ENCODE measurements at places on chromosomes 6 and 20.

DNA sequence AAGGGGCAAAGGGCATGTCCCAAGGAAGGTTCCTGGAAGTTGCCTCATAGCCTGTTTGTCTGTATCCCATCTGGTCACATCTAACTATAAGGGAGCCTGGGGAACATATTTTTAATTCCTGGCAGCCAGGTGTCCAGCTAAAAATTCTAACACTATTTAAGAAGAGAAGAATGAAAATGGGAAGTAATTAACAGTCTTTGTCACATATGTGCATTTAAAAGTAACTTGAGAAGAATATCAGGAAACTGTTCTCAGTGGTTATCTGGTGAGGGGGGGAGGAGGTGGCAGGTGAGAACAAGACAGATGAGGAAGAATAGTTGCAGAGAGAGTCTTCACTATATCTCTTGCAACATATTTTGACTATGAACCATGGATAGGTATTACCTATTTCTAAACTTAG lies 75.5 kb upstream of the ELOVL5 start:
- no peak for DNase-seq

DNA sequence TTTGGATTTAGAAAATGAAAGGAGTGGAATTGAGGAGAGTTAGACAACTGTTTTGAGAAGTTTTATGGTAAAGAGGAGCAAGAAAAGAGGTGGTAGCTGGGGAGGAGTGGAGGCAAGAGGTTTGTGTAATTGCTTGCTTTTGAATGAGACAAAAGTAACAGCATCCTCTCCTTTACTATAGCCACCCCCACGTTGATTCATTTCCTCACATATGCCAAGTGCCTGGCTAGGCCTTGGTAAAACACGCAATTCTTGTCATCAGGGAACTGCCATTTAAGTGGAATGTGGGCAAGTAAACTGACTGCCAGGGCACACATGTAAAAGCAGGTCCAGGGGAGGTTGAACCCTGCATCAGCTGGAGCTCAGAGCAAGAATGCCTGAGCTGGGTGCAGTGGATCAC lies 4.1 kb downstream of the MTRES1 start:
- DNase-seq, result no peak

GRCh38 chr6:166411721-166412151 lies 29.0 kb upstream of the MPC1 start:
- no peak for DNase-seq

GRCh38 chr20:15674253-15675060 lies 898.8 kb downstream of the KIF16B start:
- peak; percentile 4 for DNase-seq

DNA sequence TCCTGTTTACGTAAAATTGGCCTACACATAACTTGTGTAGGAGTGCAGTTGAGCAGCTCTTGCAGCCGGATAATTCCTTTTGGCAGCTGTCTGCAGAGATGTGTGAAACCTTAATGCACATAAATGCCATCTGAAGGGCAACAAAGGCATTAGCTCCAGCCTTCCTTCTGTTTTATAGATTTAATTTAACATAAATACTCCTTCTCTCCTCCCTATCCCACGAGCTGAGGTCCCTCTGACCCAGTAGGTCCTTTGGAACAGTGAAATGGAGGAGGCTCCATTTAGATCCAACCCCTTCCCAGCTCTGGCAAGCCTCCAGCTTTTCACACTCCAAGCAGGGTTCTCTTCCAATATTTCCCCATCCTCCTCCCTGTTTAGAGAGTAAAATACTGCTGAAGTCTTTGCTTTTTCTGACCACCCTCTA lies 6.5 kb downstream of the PLEKHG1 start:
- no peak for DNase-seq

DNA sequence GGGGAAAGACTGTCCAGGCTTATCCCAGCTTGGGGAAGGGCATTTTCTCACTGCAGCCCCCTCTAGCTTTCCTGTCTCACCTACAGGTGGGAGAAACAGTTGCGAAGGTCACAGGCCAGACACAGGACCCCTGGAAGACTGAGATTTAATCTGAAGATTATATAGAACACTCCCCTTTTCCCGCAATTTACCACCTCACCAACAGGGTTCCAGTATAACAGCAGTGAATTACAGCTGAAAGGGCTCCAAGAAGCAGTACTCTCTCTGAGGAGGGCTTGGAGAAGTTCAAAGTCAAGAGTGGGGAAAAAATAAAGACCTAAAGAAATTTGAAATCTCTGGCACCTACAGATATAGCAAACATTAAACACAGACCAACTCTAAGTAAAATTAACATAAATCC lies 111.9 kb downstream of the ANKRD60 start:
- DNase-seq, result no peak

- DNase-seq, result peak; percentile 83
Observed at GRCh38 chr6:6758915-6759654, 170.6 kb downstream of the LY86 start.

- DNase-seq, result no peak
Observed at GRCh38 chr6:104750449-104750848, 109.3 kb downstream of the HACE1 start.

DNA sequence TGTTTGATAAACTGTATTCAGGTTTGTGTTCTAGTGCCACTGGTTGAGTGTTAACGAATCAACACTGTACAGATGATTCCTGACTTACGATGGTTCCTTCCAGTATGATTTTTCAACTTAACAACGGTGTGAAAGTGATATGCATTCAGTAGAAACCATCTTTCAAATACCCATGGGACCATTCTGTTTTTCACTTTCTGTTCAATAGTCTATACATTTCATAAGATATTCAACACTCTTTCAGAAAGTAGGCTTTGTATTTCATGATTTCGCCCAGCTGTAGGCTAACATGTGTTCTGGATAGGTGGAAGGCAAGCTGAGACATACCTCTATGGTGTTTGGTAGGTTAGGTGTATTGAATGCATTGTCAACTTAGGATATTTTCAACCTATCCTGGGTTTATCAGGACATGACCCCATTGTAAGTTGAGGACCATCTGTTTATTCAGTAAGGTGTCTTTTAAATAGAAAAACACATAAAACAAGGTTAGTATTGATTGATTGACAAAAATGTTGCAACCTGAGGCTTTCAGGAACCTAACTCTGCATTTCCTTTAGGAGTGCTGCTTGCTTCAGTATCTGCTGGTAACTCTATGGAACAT lies 32.3 kb downstream of the SYNJ2 start:
- DNase-seq, result no peak

Measured in fibroblast of lung (primary cell).